ENCODE measurements at places on chromosomes 4 and X. TPM values are rescaled to one million over a fixed set of nuclear protein-coding genes. Genes with fewer than 3 reads are reported as not detected.

GRCh38 chr4:83297548-83298260 lies 13.1 kb upstream of the COQ2 start:
- no peak for DNase-seq

DNA sequence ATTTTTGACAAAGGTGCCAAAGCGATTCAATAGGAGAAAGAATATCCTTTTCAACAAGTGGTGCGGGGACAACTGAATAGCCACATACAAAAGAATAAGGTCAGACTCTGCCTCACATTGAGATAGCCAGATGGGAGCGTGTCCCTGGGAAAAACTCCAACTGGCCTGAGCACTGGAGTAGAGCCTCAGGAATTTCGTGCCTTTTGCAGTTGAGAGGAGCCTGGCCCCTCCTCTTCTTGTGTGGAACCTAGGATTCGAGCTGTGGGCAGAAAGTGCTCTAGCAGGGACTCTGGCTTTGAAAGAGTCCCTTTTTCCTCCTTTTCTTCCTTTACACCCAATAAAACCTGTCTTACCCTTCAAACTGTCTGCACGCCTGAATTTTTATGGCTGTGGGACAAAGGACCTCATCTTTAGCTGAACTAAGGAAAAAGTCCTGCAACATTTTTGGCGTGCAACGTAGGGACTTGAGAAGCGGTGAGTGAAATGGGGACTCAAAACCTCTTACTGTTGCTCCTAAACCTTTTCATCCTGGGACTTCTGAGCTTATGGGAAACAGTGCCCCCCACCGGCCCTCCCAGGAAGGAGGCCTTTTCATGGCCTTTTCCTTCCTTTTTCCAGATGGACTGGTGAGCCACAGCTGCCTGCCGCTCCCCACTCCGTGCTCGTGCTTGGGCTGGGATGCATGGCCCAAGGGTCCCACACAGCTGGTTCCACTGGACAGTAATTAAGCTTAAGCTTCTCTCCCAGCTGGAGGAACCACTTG lies 68.6 kb downstream of the BMP15 start:
- DNase-seq, result no peak

- no peak for DNase-seq
Measured at GRCh38 chr4:120225527-120225926, 158.9 kb upstream of the MAD2L1 start.

DNA sequence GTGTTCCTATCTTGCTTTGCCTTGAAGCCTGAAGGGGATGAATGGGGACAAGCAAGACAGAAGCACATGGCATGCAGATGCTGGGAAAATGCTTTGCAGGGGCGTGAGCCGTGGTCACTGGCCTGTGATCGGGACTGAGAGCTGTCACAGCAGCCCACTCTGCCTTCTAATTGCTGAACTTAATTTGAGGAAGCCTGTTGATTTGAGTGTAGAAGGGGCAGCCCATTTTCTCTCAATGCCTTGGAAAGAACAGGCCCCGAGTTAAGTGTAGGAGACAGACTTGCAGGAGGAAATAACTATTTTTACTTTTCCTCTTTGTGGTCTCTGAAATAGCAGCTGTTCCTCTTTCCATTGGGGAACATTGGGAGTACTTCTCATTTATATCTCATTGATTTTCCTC lies 26.1 kb upstream of the TBC1D1 start:
- DNase-seq, result no peak

The CHST7 gene
- polyA plus RNA-seq, result 8.9 TPM

Measured in GM12878 (cell line).